ENCODE measurements at places on chromosomes 1 and 21.

GRCh38 chr21:36254106-36254941 lies 65.7 kb upstream of the MORC3 start:
- no peak for DNase-seq

GRCh38 chr21:45427331-45428271 lies 22.6 kb downstream of the COL18A1 start:
- no peak for DNase-seq

- DNase-seq: no peak
Measured at GRCh38 chr1:1567891-1568291, 6.8 kb downstream of the SSU72 start.

DNA sequence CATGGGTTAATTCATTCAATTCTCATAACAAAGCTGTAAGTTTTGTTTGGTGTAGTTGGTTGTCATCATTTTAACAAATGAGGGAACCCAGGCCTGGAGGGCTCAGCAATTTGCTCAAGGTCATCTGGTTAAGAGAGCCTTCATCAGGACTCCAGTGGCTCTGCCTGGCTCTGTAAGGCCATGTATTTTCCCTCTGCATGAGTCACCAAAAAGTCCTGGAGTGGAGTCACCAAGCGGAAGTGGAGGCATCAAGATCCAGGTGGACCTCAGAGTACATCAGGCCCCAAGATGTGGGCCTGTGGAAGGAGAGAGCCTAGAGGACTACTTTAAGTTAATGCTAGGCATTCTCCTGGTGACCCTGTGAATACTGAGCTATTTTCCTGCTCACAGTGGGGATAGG lies 30.0 kb upstream of the RBM15 start:
- DNase-seq: no peak

GRCh38 chr1:30525971-30526651 lies 197.3 kb downstream of the MATN1 start:
- no peak for DNase-seq

GRCh38 chr1:197008861-197009260 lies 31.5 kb downstream of the CFHR5 start:
- DNase-seq: no peak

DNA sequence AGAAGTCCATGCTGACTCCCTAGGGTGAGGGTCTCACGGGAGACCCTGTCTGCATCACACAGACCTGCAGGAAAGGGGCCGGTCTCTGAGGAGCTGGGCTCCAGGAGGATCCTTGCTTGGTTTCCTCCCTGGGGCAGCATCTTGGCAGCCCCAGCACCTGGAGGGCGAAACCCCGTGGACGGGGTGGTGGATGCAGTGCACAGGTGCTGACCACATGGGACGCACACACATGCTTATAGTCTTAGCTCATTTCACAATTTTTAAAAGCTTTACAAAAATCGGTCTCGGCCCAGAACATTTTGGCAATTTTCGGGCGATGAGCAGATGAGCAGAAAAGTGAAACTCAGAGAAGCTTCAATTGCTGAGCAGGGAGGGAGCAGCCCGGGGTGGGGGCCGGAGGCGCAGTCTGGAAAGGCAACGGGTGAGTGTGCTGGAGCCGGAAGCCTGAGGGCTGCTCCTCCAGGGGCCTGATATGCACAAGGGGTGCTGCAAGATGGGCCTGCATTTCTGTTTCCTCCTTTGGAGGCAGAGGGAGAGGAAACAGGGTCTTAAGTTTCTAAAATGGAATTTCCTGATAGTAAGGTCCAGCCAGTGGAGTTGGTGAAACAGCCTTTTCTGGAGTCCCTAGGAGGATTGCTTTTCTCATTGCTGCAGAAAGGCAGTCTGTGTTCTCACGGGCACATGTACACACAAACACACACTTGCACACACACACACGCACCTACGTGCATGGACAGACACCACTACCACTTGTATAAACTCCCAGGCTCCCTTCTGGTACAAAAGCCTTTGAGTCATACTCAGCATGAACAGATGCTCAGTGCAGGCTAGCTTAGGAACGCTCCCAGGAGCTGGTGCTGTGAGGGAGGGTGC lies 60.6 kb downstream of the SCCPDH start:
- DNase-seq: peak; percentile 51

- no peak for DNase-seq
Measured at GRCh38 chr1:54857746-54858561, 29.0 kb downstream of the DHCR24 start.

GRCh38 chr1:114609026-114609425 lies 27.6 kb upstream of the BCAS2 start:
- no peak for DNase-seq

DNA sequence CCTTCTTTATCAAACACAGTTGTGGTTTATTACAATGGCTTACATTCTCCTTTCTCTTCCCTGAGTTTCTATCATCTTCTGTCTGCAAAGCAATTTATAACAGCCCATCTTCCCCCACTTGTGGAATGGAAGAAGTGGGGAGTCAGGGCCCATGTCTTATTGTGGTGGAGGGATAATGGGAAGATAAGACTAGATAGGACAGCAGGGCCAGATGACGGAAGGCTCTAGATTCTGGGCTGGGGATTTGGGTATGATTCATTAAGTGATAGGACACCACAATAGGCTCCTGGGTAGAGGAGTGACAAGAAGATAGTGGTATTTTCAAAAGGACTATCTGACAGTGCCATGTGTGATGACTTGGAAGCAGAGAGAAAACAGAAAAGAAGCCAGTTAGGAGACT lies 450.6 kb downstream of the TTLL7 start:
- no peak for DNase-seq

- DNase-seq: no peak
Measured at GRCh38 chr1:153503766-153504165, 32.0 kb downstream of the S100A6 start.

GRCh38 chr1:175221557-175222175 lies 29.1 kb upstream of the KIAA0040 start:
- DNase-seq: no peak

GRCh38 chr1:65539266-65540131 lies 119.0 kb downstream of the LEPR start:
- no peak for DNase-seq

DNA sequence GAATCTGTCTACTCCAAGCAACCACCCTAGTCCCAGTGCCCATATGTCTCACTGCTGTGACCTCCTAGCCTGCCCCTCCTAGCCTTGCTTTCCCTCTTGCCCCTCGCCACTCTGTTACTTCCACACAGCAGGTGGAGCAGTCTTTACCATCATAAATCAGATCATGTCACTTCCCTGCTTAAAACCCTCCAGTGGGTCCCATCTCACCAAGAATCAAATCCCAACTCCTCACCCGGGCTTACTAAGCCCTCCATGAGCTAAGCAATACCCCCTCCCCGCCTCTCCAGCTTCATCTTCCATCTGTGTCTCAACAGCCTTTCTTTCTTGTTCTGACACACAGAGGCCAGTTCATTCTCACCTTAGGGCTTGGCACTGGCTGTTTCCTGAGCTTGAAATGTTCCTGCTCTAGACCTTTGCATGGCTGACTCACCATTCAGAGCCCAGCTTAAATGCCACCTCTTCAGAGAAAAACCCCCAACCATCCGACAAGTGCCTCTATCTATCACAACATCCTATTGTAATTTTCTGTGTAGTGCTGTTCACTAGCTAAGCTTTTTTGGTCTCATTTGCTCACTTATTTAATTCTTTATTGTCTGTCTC lies 22.3 kb downstream of the KNCN start:
- no peak for DNase-seq

DNA sequence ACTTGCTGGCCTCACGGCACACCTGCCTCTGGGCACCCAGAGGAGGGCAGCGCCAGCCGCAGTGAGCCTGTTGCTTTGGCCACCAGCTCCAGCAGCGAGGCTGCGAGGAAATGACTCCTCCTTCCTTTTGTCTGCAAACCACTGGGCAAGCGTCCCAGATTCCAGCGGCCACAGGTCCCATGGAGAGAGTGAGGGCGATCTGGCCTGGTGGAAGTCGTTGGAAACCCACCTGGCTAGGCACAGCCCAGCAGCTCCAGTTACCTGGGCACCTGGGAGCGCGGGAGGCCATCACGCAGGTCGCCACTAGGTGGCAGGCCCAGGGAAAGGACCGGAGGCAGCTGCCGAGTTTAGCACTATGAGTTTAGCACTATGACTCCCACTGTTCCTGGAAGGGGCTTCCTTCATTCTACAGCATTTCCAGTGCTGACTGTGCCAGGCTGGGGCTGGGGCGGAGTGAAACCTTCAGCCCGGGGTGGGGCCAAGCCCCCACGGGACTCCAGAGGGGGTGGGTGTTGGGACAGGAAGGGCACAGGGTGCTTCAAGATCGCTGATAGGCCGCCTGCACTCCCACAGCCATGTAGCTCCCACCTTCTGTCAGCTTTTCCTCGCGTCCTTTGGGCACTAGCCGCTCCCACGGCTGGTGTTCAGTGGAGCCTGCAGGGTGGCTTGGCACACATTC lies 1.1 kb upstream of the ESPN start:
- peak; percentile 75 for DNase-seq

- no peak for DNase-seq
Measured at GRCh38 chr1:163038928-163039706, 30.0 kb upstream of the RGS4 start.

- DNase-seq: no peak
Measured at GRCh38 chr1:22619798-22620197, 16.6 kb upstream of the C1QA start.

DNA sequence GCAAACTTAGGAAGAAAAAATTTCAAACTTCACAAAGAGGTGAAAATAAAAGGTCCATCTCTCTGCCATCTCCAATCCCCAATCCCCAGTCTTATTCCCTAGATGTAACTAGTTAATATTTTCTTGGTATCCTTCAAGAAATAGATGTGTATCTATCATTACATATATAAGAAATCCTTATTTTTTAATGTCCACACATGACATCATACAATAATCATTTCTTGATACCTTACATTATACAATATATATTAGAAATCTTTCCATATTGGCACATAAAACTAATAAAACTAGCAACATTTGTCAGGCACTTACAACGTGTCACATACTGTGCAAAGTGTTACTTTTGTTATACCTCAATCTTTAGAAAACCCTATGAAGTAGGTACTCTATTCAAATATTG lies 16.2 kb downstream of the DOCK7 start:
- no peak for DNase-seq

DNA sequence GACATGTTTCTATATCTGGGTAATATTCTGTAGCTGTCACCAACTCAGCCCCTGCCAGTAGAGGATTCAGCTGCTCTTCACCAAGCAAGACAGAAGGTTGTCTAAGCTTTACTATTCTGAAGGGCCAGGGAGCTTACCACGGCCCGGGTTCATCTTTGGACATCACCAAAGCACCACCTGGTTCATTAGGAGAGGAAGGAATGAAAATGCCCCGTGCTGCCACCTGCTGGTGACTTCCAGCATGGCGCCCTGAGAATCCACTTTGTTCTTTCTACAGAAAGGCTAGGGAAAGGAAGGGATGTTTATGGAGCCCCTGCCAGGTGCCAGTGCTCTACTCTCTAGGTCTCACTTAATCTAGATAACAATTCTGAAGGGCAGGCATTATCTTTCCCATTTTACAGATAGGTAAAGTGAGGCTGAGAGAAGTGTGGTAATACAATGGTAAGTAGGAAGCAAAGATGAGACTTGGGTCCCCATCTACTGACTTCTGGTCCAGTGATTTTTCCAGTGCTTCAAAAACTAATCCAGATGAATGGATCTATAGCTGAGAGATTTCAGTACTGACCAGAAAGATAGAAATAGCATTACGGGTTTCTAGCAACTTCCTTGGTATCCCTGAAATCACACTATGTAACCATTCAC lies 79.5 kb downstream of the BEND5 start:
- peak; percentile 70 for DNase-seq

DNA sequence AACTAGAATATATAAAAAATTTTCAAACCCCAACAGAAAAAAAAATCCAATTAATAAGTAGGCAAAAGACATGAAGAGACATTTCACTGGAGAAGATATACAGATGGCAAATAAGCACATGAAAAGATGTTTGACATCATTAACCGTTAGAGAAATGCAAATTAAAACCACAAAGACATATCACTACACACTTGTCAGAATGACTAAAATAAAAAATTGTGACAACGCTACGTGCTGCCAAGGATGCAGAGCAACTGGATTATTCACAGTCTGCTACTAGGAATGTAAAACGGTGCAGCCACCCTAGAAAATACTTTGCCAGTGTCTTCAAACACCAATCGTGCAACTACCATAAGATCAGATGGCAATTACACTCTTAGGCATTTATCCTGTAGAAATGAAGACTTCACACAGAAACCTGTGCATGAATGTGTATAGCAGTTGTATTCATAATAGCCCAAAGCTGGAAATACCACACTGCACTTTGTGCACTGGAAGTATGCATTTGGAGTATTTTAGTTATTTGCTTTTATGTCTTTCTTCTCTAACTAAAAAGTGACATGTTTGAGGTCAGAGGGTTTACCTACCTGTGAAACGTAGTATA lies 75.3 kb upstream of the PALMD start:
- no peak for DNase-seq

DNA sequence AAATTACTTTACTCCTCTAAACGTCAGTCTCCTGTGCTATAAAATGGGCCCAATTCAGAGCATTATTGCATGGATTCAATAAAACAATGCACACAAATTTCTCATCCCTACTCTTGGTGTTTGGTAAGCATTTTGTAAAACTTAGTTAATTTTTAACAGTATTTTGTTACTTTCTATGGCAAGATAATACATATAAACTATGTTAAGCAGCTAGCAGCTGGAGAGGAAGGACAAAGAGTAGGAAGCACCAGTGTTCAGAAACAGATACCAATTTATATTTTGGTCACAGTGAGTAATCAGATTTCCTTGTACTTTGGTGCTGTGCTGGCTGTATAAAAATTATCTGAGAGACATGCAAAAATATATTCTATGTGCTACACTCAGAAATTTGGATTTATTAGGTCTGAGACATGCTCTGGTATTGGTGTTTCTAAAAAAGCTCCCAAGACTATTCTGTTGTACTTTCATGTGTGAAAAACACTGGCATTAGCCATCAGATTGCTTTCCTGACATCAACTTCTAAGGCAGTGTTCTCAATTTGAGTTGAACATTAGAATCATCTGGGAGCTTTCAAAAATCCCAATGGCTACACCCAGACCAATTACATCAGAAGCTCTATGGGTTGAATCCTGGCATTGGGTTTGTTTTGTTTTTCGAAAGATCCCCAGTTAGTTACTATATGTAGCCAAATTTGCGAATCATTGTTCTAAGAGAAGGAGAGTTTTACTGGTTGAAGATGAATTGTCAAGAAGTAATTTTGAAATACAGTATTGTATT lies 100.3 kb upstream of the C1orf87 start:
- DNase-seq: no peak

DNA sequence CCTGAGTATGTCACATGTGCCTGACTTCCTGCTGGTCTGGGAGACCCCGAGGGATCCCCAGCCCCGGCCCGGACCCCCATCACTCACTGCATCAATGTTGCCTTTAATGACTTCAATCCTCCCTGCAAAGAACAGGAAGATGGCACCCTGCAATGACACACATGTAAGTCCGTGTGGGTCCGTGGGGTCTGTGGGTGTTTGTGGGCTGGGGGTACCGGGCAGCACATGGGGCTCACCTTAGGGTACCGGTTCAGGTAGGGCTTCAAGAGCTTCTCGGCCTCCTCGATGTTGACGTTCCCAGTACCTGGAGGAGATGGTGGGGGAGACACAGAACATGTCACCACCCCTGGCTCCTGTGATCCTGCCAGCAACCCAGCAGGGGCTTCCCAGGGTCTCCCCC lies 28.1 kb downstream of the TTC39A start:
- DNase-seq: no peak
